Tibial artery (tissue), 4 donors: ENCODE measurements at places on chromosomes 2 and 18.

- DNase-seq: peak; percentile 64
These were observed 86.8 kb downstream of the FMNL2 start for GRCh38 chr2:152421521-152422370.

DNA sequence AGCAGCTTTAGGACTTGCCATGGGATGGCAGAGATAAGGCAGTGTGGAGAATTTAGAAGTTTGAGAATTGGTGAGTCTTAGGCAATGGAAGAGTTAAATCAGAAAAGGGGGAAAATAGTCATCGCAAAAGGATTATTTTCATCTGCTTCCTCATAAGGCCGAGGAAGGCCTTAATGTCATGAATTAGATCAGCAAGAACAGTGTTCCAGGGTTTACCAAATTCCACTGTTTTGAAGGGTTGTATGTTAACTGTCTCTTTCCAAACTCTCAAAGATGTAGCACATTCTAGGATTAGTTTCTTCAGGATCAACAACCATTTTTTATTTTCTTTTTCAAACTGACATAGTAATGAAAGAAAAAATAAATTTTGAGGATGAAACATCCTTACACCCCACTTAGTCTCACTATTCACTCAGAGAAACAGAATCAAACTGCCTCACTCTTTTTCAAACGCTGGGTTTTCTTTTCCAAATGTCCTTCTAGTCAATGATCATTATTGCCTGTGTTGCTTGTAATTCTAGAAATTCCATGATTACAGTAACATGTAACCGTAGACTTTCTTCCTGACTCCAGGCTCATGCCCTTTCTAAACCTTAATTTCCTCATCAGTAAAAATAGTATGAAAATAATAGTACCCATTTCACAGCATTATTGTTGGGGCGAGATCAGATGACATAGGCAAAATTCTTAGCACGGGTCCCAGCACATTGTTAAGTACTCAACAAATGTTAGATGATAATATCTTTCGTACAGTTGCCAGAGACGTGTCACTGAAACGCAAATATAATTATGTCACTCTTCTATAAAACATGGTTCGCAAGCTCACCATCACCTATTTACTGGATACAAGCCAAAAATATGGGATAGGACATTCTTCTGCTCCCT, 23.6 kb downstream of the ZEB2 start:
- no peak for DNase-seq

DNA sequence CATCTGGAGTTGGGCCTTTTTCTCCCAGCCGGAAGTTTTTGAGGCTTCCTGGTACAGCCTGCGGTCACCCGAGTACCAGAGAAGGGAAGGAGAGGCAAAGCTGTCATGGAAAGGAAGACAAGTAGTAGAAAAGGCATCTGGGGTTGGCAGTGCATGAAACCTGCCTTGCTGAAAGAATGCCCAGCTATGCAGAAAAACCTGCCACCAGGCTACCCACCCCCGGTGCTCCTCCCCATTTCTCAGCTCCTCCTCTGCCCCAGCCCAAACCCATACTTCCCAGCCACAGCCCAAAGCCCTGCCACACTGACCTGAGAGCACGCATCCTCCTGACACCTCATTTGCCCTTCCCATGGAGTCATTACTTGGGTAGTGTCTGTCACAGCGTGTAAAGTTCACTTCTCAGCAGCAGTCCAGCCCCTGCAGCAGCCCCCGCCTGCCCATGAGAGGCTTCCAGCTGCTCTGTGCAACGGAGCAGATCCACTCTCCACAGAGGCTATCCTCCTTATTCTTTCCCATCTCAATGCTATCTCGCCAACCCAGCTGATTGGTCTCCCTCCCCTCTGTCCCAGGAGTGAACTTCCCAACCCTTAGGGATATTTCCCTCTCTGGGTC, 40.4 kb upstream of the MAL start:
- DNase-seq: no peak

DNA sequence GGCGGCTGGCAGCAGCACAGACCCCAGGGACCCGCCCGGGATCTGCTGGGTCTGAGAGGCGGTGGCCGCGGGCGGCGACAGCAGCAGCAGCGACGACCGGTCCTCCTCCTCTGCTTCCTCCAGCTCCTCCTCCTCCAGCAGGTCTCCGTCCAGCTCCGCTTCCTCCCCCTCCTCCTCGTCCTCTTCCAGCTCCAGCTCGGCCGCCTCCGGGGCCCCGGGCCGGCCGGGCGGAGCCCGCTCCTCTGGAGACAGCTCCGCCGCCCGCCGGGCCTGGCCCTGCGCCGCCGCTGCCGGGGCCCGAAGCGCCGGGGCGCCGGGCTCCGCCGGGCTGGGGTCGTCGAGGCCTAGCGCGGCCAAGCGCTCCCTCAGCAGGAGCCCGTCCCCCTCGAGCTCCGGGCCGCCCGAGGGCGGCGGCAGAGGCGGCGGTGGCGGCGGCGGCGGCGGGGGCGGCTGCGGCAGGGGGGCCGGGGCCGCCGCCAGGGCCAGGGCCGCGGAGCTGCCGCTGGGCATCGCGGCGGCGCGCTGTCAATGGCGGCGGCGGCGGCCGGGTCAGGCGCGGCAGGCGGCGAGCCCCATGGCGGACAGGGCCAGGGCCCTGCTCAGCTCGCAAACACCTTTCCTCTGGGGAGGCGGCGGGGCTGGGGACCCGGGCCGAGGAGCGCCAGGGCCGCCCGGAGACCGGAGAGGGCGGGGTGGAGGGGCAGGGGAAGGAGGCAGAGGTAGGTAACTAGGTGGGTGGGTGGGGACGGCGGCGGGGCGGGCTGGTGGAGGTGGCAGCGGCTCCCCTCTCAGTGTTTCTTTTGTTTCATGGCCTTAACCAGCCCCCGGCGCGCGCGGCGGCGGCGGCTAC, 445 bp downstream of the MEX3C start:
- peak; percentile 80 for DNase-seq

GRCh38 chr2:177129610-177130009, 83.0 kb upstream of the HNRNPA3 start:
- DNase-seq: no peak

DNA sequence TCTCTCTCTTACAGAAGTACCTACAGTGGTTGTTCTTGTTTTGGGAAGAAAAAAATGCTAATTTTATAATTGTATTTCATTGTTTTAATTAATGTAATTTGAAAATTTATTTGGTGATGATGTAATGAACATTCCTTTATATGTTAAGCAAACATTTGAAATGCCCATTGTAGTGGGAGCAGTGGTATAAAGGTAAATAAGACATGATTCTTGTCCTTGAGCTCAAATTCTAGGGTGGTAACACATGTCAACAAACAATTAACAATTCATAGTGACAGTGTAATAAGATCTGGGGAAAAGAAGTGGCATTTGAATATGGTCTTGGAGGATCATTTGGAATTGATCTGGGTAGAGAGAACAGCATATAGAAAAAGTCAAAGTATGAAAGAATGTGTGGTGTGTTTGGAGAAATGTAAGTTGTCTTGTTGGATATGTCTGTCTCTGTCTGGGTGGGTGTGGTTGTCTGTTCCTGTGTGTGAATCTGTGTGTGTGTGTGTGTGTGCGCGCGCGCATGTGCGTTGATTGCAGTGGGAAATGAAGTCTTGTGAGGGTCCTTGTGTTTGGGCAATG, 5.8 kb downstream of the PTPN4 start:
- DNase-seq: no peak

- no peak for DNase-seq
These were observed 4.0 kb downstream of the DHRS9 start for GRCh38 chr2:169073211-169073962.

DNA sequence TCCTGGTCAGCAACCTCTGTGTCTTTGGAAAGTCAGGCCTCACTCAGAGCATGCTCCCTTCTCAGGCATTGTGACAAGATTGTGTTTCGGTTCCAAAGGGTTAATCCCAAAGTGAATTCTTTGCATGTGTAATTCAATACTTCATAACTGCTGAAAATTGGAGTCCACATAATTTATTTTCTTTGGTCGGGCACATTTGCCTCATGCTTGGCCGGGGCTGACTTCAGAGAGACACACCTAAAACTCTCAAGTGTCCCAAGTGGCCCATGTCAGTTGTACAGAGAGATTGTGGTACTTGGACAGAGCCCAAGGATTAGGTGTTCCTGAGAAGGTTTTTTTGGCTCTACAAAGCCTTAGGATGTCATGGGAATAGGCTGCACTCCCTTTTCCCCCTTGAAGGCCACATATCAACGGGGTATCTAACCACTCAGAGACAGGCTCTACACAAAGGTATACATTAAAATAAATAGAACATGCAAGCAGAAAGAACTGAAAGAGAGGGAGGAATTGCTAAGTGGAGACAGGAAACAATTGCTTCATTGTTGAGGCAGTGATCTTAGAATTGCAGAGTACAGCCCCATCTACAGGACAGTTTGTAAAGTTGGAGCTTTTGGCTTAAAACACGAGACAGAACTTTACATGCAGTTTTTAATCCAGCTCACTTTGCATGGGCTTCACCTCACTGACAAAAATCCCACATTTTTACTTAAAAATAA, 1232.3 kb upstream of the ZEB2 start:
- DNase-seq: peak; percentile 27

DNA sequence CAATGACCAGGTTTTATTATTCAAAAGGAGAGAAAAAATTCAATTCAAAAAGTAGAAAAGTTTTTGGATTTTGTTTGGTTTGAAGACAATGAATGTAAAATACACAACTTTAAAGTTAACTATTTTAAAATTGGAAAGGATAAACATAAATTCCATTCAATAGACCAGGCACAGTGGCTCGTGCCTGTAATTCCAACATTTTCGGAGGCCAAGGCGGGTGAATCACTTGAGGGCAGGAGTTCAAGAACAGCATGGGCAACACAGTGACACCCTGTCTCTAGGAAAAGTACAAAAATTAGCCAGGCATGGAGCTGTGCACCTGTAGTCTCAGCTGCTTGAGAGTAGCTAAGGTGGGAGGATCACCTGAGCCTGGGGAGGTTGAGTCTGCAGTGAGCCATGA, 54.7 kb downstream of the SCN9A start:
- DNase-seq: no peak
